T1000 (cell line): ENCODE measurements at places on chromosomes 2 and 18.

- DNase-seq = no peak
Measured at GRCh38 chr18:66616523-66616983, 12.7 kb upstream of the CDH19 start.

- DNase-seq = no peak
Measured at GRCh38 chr2:71720283-71720560, 266.9 kb downstream of the DYSF start.

GRCh38 chr18:69282371-69282770, 118.3 kb upstream of the DOK6 start:
- DNase-seq = no peak

- DNase-seq = no peak
Measured at GRCh38 chr2:62410926-62411456, 95.0 kb downstream of the TMEM17 start.

GRCh38 chr2:233471291-233472035, 95.1 kb downstream of the USP40 start:
- DNase-seq = no peak

- DNase-seq = no peak
Measured at GRCh38 chr2:20684581-20685063, 17.7 kb downstream of the GDF7 start.

GRCh38 chr18:59607471-59607870, 89.8 kb downstream of the CCBE1 start:
- no peak for DNase-seq

DNA sequence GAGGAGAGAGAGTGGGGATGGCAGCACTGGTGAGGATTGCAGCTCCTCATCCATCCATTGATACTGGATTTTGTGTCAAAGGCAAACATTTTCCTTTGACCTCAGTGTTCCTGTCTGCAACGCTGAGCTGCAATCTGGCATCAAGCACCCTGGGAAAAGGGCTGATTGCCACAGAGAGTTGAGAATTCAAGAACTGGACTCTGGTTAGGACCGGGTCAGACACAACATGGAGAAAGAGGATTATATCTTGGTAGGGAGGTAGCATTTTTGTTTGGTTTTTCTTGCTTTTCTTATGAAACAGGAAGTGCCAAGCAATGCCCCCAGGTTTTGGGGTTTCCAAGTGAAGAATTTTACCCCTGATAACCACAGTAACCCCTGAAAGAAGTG, 81.9 kb upstream of the PKDCC start:
- no peak for DNase-seq

GRCh38 chr2:42960842-42961180, 168.4 kb upstream of the HAAO start:
- no peak for DNase-seq

DNA sequence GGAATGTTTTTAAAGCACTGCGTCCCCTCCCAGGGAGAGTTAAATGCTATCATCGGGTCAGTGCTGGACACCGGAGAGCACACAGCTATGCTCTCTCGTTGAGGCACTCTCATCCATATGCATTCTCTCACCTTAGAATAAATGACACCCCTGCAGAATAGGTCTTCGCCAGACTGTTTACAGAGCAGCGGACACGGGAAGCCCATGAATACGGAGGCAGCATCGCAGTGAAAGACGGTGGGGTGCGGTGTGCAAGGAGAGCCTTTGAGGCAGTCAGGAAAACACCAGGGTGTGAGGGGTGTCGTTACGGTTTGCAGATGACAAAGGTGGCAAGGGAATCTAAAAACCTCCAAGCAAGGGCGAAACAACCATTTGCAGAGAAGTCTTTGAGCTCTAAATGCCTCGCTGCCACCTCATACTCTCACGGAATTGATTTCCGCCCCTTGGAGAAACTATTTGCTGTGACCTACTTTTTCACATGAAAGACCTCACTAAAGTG, 169.2 kb upstream of the FHL2 start:
- DNase-seq = no peak

DNA sequence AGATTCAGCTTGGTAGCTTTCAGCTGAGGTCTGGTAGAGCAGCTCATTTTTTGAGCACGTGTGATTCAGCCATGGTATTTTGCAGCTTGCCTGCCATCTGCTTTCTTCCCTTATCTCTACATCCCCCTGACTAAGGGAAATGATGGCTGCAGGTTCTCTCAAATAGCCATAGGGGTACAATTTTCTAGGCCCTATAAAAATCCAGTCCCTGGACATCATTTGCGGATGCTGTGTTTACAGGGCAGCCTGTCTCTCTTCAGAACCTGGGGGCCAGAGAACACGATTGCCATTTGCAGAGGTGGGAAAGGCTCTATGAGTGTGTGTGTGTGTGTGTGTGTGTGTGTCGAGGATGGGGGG, 442.7 kb upstream of the MEIS1 start:
- DNase-seq = no peak

DNA sequence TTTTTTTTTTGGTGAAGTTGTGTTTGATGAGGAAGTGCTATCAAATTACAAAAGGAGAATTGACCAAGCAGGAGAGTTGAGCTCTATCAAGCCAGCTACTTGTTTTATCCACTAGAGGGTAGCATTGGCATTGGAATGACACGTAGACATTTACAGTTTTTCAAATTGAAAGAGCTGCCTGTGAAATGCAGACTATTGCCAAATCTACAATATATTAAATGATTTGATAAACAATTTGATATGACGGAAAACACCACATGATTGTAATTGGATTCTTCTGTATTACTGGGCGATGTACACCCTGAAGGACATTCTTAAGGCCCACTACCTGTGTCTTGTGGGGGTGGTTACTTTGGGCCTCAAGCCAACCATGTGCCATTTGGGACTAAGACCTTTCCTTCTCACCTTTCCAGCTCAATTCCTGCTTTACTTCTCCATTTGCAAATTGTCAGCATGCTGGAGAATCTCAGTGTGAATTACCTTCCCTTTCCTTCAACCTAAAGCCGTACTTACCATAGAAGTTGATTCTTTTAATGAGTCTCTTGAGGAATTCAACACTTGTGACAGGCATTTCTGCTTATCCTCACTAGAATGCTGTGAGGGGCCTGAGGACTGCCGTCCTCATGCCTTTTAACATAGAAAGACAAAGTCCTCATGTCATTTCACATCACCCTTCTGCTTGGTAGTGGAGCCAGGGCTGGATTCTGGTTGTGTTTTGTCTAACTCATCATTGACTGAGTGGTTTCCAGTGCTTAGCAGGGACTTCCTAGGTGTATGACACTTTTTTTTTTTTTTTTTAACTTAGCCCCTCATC, 134.8 kb upstream of the THUMPD2 start:
- DNase-seq = peak; percentile 8

DNA sequence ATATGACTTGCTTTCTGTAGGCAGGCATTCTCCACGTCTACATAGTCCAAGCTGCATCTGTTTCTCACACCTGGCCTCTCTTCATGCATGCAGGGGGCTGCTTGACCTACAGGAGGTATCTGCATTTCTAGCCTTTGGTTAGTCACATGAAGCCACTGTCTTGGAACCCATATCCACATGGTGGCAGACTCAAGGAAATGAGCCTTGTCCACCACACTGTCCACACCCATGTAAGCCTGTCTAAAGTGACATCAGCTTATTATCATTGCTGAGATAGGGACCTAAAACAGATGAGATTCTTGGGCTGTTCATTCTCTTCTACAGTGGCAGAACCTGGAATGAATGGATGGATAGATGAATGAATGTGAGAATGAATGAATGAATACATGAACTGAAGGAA, 160.4 kb downstream of the DOCK10 start:
- DNase-seq = no peak

- DNase-seq = no peak
Measured at GRCh38 chr2:70696142-70696541, 71.9 kb downstream of the ADD2 start.

DNA sequence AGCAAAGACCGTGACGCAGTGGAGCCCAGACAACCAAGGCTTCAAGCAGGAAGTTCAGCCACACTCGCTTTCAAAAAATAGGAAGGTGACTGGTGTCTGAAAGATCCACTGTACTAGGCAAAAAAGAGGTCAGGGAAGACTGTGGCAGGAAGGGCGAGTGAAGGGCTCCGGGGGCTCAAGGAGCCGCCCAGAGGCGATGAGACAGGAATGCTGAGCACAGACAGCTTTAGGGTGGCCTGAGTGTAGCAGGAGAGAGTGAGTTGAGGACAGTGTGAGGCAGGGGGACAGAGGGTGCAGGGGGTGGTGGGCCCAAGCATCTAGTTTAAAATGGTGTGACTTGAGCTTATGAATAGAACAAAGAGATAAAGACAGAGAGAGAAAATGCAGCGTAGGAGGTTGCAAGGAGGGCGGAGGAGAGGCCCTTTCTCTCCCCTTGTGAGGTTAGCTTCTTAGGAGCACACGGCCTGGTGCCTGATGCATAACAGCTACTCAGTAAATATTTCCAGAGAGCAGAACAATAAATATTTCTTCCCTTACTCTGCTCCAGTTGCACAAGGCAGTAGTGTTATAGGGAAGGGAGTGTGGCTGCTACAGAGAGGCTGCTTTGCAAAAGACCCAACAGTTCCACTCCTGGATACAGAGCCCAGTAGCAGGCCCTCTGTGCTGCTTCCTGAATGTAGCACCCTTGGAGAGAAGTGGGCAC, 789.7 kb upstream of the RAB6C start:
- no peak for DNase-seq

DNA sequence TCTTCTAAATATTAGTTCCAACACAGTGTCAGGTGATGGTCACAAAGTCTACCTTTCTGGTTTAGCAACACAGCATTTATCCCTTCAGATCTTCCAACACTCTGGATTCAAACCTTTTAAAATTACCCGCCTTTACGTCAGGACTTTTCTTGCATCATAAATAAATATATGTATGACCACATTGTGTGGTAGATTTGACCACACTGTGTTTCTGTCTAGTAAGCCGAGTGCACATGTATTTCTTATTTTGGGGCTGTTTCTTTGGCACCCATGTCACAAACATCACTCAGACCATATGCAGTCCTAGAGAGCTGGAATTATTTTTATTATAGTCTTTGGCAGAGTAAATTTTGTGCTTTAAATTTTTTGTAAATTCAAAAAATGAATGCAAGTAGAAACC, 172.1 kb downstream of the ANKRD44 start:
- no peak for DNase-seq

DNA sequence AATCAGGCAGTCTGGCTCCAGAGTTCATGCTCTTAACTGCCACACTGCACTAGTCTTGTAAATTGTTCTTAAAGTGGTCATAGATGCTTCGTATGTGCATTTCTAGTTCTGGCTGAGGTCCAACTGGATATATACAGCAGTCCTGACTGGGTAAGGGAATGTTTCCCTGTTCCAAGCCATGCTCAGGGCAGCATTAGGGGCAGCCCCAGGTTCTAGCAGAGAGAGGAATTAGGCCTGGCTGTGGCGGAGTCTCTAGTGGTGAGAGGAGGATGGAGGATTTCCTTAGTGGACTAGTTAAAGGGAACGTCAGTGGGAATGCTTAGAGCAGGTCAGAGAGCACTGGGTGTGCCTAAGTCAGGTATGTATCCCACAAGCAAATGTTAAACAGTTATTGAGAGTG, 28.0 kb downstream of the UBE2E3 start:
- DNase-seq = no peak
